8988T (cell line): ENCODE measurements at places on chromosomes 2 and 18.

- no peak for DNase-seq
Measured at GRCh38 chr2:224645722-224646121, 60.6 kb upstream of the CUL3 start.

DNA sequence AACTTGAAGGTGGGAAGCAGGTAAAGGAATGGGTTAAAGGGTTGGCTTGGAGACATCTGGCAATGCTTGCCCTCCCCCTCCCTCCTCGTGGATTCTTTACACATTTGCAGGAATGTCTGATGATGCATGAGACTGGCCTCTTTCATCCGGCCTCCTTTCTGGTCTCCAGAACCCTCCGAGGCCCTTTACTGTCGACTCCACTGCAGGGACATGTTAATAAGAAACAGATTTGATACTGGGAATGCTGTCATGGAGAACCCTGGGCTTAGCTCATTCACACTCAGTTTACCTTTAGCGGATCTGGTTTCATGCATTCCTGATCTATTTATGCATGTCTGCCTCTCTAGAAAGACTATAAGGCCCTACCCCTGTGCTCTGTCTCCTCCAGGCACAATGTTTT is 238.7 kb downstream of the TGIF1 start:
- DNase-seq = no peak

GRCh38 chr2:174591740-174592139 is 5.9 kb downstream of the WIPF1 start:
- DNase-seq = no peak

DNA sequence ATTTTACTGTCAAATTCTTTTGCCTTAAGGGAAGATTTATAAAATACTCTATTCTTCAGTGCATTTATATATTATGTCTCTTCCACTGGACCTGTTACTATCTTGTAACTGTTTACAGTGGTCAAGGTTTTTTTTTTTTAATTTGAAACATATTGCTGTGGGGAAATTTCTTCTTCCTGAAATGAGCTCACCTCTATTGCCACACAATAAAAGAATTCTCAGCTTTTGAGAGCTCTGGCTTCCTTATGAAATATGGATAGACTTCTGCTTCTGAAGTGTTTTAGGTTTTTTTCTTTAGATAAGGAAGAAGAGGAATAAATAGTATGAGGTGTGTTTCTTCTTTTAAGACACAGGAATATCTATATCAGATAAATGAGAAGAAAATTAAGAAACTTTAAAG is 7.7 kb downstream of the VRK2 start:
- no peak for DNase-seq

DNA sequence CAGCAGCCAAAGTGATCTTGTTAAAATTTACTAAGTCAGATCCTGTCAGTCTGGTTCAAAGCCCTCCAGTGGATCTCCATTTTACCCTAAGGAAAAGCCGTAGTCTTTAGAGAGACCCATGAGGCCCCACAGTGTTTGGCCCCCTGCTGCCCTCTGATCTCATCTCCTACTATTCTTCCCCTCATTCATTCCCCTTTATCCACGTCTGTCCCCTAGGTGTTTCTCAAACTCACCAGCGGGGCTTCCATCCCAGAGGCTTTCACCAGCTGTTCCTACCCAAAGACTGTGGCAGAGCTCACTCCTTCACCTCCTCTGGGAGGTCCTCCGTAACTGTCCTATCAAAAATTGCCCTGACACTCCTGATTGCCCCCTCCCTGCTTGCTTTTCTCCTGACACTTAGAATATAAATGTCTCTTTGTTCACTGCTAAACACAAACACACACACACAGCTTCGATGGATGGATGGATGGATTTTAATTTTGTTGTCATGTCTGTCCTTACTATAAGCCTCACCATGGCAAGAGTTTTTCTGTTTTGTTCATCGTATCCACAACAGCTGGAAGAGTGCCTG is 26.1 kb downstream of the LIMS1 start:
- DNase-seq = no peak

GRCh38 chr18:23237524-23238151 is 102.4 kb downstream of the CABLES1 start:
- peak; percentile 69 for DNase-seq

GRCh38 chr2:15748736-15749323 is 157.2 kb downstream of the DDX1 start:
- peak; percentile 67 for DNase-seq

DNA sequence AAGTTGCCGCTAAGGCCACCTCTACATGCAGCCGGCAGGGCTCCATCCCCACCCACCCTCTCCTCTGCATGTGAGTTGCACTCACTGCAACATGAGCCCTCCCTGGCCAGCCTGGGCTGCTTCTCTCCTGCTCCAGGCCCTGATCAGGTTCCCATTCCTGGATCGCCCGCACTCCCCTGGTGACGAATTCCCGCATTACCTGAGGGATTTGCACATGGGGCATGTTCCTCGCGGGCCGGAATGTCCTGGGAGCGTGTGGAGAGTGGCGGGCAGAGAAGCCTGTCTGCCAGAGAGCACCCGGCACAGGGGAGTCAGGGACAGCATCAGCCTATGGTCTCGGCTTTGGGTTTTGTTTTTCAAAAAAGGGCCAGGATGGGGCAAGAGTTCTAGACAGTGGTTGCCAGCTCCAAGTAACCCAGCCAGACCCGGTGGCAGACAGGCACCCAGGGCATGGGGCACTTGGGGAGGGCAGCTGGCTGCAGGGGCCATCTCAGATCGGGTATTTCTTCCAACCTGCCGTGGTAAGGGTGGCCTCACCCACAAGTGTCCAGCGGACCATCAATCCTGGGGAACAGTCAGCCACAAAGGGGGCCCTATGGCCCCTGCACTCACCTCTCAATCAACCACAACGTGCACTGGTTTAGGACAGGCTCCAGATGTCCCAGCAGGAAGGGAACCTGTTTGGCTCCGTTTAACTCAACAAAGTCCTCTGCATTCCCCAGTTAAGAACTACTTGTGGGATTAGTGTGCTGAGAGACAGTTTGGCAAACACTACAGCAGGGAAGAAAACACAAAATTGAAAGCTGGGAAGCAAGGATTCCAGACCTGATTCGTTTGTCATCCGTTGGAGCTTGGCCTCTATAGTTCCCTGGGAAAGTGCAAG is 187.7 kb downstream of the SMAD7 start:
- DNase-seq = no peak

GRCh38 chr18:48295586-48296311 is 113.4 kb downstream of the ZBTB7C start:
- DNase-seq = no peak

- DNase-seq = no peak
Measured at GRCh38 chr2:108571286-108571685, 37.0 kb downstream of the LIMS1 start.

GRCh38 chr2:60710707-60711106 is 45.4 kb upstream of the PAPOLG start:
- no peak for DNase-seq

- DNase-seq = no peak
Measured at GRCh38 chr2:12469141-12469561, 247.6 kb upstream of the TRIB2 start.

DNA sequence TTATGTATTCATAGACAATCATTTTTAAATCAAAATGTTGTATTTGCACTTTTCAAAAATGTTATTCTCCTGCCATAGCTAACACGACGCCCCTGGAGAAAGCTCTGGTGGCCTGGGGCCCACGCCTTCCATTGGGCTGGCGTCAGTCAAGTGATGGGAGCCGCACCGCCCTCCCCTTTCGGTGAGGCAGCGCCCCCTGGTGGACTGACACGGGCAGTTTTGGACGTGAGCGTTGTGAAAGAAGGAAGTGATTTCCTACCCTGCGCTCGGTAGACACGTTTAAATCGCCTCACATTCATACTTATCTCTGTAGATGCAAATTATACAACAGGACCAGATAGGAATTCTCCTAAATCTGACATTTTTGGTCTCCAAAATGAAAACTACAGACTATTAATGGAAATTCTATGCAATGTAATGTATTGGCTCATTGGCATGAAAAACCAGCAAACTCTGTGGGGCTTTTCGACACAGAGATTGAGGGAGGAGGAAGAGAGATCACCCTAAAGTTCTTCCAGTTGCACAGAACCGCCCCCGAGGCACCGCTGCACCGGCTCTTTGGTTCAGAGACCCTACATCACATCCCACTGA is 326.2 kb upstream of the SOX11 start:
- DNase-seq = peak; percentile 43

- no peak for DNase-seq
Measured at GRCh38 chr18:69217196-69218000, 183.3 kb upstream of the DOK6 start.

DNA sequence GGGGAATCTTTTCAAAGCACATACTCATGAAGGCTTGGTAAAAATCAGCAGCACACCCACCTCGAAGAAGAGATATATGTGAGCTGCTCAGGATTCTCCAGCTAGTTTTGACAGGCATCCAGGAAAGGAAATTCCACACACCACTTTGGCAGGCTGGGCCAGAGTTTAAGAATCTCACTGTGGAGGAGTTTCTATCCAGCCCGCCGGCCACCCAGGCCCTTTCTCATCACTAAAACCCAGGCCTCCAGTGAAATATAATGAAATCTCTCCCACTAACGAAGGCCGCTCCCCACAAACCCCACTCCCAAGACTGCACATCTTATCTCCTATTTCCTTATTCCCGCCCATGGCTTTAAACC is 202.0 kb downstream of the GLI2 start:
- DNase-seq = no peak

GRCh38 chr2:16617282-16618266 is 48.1 kb downstream of the CYRIA start:
- no peak for DNase-seq

- no peak for DNase-seq
Measured at GRCh38 chr2:96345438-96345837, 9.9 kb downstream of the NCAPH start.

GRCh38 chr2:236393101-236393500 is 128.9 kb upstream of the ASB18 start:
- no peak for DNase-seq

DNA sequence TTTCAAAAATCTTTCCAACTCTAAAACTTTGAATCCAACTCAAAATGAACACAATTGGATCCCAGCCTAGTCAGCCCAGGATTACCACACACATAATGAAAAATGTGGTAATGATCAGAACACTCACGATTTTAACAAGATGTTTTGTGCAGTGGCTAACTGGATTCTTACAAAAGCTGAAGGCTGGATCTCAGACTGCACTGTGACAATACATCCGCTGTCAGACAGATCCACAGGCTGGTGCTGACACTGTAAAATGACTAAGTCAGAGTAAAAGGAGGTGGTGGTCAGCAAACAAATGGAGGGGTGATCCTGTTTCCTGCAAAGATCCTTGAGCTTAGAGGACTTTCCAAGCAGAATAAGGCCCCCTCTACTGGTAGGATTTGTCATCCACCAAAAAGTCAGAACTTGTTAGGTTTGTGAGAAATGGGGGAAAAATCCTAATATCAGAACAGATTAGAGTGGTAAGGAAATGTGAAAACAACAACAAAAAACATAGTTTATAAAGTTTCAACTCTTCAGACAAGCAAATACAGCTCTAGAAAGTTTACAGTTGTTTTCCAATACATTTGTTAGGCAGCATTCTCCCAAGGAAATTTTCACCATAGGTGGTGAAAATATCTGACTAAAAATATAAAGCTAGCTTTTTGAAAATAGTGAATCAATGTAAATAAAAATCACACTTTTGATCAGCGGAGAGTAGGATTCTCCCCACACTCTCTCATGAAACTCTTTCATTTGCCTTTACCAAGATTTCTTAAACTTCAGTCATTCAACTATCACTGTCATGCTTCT is 211.9 kb downstream of the AGPS start:
- DNase-seq = no peak

DNA sequence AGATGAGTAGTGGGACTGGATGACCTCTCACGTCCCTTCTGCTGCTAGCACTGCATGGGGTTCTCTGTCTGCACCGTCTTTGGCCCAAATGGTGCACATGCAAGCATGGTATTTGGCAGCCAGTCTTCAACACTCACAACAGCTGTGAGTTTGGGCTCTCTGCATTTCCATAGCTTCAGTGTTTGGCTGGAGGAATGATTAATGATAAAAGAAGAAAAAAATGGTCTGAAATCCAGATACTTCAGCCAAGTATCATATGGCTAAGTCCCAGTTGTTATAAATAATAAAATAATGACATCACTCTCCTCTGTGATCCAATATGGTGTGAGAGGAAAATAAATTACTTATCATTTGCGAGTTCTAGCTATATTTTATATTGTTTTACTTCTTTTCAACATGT is 173.3 kb downstream of the DCDC2C start:
- no peak for DNase-seq

DNA sequence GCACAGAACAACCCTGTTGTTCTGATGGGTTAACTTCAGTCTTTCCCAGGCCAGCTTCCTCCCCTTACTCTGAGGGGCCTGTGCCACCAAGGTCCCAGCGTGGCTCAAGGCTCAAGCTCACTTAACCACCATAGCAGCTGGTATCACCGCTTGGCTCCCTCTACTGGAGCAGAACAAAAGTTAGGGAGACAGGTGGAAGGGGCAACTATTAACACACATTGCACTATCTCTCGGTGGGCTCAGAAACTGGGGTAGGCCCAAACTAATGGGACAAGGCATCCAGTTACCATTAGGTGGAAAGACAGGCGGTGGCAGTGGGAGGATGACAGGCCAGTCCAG is 88.7 kb upstream of the ATL2 start:
- peak; percentile 57 for DNase-seq

DNA sequence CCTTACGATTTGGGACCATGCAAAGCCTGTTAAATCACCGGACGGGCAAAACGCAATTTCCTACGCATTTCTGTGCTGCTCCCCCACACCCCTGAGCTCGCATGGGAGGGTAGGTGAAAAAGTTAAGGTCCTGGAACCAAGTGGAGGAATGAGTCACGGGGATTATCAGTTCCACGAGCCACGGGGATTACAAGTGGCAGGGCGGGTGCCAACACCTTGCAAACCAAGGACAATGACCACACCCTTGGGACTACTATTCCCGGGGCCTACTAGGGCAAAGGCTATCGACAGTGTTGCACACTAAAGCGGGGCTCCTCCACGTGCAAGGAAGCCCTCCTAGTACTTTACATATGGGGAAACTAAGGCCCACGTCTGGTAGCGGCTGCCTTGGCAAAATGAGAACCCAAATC is 447 bp downstream of the RETSAT start:
- no peak for DNase-seq

- peak; percentile 38 for DNase-seq
Measured at GRCh38 chr2:28250006-28250405, 142.7 kb upstream of the FOSL2 start.

DNA sequence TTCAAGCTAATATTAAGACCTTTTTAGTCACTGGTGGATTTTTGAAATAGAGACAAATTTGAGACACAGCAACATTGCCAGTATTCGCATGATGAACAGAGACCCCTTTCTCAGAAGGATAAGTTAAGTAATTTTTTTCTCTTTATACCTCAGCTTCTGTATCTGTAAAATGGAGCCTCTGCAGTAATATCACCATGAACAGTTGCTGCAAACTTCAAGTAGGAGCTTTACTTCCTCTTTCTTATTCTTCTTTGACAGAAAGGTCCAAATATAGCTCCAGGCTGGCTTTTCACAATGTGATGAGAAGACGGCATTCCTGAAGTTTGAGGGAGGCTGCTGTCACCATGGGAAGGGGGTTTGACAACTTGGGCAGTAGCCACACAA is 158.7 kb downstream of the TDRD15 start:
- no peak for DNase-seq

DNA sequence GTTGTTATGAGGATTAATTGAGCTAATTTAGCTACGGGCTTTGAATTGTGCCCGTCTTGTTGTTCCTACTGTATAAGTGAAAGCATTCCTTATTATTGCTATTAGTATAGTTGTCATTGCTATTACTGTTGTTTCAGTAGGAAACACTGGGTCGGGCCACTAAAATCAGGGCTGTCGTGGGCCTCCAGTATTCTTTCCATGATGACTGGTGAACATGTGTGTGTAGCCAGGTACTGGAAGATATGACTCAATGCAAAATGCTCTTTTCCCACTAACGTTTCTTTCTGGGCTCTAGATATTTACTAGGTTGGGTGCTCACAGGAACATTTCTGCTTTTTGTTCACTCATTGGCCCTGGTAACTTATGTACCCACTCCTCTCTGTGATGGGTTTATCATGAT is 4.9 kb downstream of the TTL start:
- DNase-seq = no peak
